ENCODE measurements at places on chromosomes 3 and 15.

- DNase-seq = peak; percentile 64
Observed at GRCh38 chr15:67836477-67836876, 3.4 kb downstream of the RNU6-1 start.

DNA sequence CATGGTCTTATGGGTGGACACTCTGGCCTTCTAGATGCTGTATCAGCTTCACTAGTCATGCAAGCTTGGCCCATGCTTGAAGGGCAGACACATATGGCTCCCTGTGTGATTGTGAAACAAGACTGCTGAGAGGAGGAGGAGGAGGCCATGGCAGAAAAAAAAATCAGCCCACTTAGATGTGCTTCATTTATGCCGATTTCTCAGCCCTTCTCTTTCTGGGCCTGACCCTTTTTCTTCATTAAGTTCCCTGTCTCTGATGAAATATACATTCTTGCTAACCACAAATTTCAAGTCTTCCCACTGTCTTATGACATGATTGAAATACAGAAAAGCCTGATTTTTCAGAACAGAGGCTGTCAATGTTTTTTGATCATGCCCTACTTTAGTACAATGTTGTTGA, 213.0 kb upstream of the FEZF2 start:
- DNase-seq = no peak

DNA sequence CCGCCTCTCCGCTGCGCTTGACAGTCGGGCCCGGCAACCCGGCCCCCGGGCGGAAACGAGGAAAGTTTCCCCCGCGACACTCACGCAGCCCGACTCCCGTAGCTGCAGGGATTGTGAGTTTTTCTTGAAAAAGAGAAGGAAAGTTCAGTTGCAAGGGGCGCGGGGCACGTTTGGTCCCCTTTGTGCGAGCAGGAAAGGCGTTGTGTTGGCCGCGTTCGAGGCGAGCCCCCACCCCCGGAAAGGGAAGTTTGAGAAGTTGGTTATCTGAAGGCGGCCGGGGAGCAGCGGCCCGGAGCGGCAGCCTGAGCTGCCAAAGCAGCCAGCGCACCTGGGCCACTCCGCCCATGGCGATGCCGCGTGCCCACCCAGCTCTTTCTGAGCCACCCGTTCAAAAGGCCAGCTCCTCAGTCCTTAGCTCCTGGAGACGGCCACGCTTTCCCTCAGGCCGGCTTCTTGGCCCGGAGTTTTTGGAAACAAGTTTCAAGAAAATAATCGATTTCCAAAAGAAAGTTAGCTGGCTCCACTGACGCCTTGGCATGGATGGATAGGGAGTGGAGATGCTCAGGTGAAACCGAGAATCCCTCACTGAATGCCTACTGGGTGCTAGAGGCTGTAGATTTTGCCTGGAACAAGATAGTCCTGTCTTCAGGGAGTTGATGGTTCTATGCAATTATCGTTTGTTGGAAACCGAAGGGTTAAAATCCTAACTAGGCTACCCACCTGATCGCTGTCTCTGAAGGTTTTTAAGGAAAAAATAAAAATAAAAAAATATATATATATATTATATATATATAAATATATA, 832 bp downstream of the TGFBR2 start:
- peak; percentile 74 for DNase-seq

DNA sequence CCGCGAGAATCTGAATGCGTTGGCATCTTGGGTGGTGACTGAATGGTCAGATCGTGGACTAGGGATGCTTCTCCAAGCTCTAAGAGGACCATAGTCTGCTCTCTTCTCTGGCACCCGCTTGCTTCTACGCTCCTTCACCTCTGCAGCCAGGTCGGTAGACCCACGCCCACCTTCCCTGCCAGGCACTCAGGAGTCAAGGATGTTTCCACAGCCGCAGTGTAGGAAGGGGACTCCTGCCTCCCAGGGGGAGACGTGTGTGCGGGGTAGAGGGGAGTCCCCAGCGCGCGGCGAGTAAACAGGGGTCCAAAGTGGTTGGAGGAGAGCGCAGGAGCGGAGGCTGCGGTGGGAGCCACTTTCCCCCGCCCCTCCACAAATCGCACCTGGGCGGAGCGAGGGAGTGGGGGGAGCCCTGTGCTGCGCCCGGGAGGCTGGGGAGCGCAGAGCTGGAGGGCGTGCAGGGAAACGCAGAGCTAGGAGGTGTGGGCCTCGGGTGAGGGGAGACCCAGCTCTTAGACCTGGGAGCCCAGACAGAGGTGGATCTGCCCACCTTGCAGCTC, 1.7 kb downstream of the LRRC3B start:
- no peak for DNase-seq

- DNase-seq = no peak
Observed at GRCh38 chr3:17805461-17805940, 63.1 kb upstream of the TBC1D5 start.

DNA sequence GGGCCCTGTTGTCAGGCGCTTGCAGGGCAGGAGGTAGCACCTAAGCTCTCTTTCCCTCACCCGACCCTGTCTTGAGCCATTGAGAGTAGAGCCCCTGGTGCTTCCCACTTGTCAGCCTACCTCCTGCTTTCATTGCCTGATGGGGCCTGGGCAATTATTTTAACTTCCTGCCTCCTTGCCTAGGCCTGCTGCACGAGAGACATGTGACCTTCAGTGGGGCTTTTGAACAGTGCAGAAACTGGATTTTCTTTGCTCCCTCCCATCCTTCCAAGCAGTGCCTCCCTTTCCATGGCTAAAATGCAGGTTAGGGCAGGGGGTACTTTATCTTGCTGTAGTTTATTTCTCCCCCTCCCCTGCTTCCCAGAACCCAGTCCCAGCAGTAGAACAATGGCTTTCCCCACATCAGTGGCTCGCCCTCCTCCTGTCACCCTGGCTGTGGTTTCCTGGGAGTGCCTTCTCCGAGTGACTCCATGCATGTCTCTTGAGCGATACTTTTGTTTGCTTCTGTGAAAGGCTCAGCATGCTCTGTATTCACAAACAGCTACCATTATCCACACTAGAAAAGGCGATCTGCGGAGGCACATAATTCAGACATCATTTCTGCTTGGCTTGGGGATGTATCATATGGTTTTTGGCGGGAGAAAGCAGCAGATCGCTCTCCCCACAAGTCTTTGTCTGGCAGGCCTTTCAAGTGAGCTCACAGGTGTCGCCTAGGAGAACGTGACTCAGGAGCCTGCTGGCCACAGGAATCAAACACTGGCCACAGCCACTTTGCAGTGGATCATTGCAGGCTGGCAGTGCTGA, 24.1 kb downstream of the PDIA5 start:
- DNase-seq = no peak

DNA sequence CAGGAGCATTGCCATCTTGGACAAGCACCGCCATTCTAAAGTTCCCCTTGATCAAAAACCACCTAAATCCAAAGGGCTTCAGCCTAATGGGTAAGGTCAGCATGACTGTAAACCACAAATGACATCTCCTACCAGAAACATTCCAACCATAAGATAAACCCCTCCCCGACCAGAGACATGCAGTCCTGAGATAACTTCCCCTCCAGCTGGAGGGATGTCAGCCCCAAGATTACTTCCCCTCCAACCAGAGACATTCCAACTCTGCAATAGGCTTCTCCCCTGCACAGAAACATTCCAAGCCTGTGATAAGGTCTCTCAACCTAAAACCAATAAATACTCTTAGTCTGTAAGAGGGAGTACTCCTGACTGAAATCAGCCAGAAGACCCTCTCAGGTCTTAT, 62.7 kb upstream of the DNAJC19 start:
- no peak for DNase-seq

DNA sequence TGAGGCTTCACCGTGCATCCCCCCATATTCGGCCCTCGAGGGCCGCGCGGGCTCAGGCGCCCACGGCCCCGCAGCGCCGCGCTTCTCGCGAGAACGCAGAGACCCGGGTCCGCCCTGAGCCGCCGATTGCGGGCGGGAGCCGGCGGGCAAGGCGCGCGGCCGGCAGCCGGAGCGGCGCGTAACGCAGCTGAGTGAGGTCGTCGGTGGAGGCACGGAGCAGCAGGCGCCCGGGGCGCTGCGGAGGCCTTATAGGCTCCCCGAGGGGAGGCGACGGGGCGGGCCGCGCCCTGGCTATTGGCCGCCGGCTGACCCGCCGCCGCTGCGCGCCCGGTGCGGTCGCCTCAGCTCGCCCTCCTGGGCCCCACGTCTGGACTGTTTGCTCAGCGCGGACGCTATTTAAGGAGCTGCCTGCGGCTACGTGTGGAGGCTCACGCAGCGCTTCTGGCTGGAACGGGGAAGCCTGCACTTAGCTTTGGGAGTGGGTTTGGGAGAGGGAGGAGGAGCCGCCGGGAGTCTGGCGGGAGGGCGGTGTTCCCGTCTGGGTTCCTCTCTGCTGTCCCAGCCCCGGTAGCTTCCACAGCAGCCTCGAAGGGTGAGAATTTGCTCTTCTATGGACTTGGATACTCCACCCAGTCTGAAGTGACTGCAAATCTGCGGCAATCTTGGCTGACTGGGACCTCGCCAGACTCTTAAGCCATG, at the start of gene PLOD2:
PLOD2 (minus strand) TSS at position 221 of the 699 bp plus-strand sequence; CDS start at position 26, 195 bp downstream.
- no peak for DNase-seq

GRCh38 chr3:154113609-154114008, 7.6 kb upstream of the ARHGEF26 start:
- no peak for DNase-seq

GRCh38 chr3:43496740-43497375, 125.0 kb downstream of the ANO10 start:
- no peak for DNase-seq

- no peak for DNase-seq
Observed at GRCh38 chr15:43346305-43346704, 15.9 kb upstream of the LCMT2 start.

GRCh38 chr15:66387163-66388042, 691 bp downstream of the MAP2K1 start:
- DNase-seq = peak; percentile 76

DNA sequence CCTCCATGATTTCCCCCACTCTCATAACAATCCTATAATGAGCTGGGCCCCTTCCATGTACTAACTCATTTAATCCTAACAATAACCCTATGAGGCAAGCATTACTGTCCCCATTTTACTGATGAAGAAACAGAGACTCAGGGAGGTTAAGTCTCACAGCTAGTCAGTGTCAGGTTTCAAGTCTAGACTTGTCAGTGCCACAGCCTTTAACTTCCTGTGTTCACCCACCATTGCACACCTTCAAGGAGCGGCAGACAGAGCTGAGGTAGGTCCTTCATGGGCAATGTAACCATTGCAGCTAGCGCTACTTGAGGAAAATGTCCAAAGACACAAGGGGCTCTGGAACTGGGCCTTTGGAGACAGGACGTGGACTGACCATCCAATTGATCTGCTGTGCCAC, 105.8 kb upstream of the CTNNB1 start:
- DNase-seq = no peak

DNA sequence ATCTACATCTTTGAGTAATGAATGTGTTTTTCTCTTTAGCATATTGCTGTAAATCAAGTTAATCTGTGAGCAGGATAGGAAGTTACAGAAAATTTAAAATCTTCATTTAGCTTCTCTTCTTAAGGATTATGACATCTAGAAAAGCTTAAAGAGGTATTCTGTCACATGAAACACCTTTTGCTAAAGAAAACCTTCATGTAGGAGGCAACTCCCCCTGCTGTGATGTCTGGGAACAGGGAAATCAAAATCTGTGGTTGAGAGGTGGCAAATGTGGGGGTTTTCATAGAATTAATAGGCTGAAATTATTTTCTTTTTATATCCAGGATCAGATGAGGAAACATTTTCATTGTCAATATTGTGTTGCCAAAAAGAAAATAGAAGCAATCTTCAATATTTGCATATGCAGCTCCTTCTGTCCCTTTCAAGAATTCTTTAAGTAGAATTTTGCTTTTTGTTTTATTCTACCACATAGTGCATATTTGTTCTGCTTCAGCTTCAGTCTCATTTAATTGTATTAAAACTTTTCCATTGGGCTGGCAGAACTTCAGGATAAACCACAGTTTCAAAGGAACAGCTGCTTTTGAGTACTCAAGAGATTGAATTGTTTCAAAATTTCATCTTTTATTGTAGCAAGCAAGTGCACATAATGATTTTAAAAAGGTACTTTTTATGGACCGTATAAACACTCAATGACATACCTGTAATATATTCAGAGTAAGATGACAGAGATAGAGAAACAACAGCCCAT, 128.4 kb downstream of the RAP2B start:
- no peak for DNase-seq

GRCh38 chr15:42628761-42629160, 53.4 kb downstream of the STARD9 start:
- no peak for DNase-seq

DNA sequence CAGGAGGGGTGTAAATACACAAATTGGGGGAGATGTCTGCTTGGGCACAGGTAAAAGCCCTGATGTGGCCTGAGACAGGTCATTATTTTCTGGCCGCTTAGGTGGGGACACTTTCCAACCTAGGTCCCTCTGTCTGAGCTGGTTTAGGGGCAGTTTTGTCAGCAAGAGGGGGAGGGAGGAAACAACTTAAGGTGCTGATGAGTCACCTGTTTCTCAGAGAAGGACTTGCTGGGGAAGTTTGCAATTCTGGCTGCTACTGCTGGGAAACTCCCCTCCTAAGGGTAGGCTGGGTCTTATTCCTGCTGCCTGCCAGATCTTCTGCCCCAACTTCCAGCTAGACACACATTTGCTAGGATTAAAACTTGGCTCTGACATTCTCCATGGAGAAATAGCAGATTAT, 4.8 kb upstream of the RHOV start:
- no peak for DNase-seq

DNA sequence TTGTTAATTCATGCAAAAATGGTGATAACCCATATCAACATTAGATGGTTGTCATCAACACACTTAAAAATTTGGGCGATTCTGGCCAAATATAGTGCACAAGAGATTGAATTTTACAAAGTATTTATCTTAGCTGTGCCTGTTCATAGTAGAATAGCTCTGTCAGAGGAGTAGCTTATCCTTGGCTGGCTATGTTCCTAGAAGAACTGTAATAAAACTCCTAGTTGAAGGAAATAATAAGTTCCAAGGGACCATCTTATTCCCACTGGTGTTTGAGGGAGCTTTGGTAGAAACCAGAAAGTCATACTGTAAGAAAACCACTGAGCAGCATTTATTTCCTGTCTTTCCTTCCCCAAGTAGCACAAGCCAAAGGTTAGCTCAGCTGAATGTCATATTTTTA, 201.8 kb downstream of the GRM7 start:
- DNase-seq = no peak

DNA sequence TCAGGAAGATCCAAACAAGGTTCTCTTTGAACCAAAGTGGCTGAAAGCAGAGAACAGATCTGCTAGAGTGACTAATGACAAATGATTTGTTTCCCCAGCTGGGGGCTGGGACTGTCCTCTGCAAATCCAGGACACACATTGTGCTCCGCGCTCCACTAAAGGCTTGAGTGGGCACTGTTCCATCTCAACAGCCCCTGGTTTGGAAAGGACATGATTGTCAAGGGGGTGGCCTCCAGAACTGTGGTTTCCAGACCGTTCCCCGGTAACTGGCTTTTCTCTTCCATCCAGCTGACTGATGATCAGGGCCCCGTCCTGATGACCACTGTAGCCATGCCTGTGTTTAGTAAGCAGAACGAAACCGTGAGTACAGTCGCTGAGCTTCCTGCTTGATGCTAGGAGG, 91.0 kb downstream of the LRTM1 start:
- no peak for DNase-seq

Data from activated T-cell treated with anti-CD3 and anti-CD28 coated beads, Interleukin-2, amount 50 U/mL, for 1 hour (primary cell).